ENCODE measurements at places on chromosomes 5 and 9.

- no peak for DNase-seq
These were observed 78.1 kb upstream of the SPATA31C2 start for GRCh38 chr9:88216126-88216995.

GRCh38 chr5:78753093-78753531 is 104.5 kb upstream of the LHFPL2 start:
- DNase-seq: no peak

DNA sequence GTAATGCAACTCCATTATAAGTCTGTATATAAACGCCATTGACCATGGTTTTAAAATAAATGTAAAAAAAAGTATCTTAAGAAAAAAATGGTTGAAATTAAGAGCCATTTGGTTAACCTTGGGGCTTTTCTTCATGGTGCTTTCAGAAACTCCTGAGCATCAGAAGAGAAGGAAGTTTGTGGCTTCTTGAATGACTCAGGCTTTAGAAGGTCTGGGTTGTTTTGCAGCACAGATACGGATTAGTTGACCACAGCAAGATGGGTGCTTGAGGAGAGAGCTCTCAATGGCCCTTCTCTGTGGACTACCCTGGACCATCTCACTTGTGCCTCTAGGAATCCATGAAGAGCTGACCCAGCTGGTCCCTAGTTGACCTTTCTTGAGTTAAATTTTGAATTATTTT is 189.5 kb downstream of the TMEM38B start:
- no peak for DNase-seq

DNA sequence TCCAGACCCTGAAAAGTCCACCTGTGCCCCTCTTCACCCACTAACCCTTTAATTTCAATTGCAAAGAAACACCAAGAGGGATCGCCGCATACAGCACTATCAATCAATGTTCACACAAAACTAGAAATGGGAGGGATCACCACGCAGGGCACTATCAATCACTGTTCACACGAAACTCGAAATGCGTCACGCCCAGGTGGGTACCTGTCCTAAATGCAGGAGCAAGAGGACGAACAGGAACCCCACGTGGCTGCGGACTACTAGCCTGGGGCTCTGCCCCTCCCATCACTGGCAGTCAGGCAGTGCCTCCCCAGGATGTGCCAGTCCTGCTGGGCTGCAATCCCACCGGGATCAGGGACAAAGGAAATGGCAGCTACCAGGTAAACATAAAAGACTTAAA is 28.2 kb downstream of the RASGEF1C start:
- no peak for DNase-seq

DNA sequence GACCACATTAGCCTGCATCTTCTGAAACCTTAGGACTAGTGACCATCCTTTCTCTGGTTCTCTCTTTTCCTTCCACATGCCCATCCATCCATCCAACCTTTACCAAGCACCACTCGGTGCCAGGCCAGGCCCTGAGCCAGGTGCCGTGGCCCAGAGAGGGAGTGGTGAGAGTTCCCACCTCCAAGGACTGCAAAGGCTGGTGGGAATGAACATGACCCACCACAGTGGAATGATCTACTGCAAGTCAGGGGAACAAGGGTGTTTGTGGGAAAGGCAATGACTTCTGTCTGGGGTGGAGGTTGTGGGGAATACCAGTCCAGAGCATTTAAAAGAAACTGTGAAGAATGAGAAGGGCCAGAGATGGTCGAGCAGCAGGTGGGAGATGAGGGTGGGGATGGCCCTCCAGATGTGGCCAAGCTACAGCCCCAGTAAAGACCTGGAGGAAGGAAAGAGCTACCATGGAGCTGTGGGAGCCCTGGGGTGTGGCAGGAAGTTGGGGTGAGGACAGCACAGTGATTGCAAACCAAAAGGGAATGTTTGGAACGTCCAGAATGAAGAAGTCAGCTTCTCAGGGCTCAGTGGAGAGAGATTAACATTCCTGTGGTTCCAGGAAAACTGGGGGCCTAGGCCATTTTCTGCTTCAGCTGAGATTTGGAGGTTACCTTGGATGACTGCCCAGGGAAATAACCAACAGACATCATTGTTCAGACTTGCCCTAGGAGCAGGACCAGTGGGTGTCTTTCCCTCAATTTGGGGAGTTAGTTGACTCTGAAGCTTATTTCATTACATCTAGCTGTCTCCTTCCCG is 30.7 kb upstream of the CORO2A start:
- DNase-seq: no peak
